ENCODE measurements at places on chromosomes 7 and 10.
A peak's percentile ranks its signal among the peaks of the same experiment; 100 is the strongest.

DNA sequence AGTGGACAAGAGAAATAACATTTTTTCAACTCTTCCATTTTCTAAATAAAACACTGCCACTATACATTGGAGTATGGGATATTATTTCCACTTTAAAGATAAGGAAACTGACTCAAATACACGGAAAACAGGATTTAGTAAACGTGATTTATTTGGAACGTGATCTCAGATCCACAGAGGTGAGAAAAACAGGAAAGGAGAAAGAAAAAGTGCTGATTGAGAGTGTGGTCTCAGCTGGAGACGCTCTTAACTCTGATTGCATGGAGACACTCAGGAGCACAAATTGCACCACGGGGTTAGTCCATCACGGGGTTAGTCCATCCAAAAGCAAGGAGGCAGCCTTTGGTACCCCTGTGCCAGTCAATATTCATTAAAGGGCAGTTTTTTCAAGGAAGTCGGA, 142.5 kb downstream of the GNAT3 start:
- peak; percentile 76 for DNase-seq

GRCh38 chr10:105973360-105973759, 1191.1 kb downstream of the SORCS1 start:
- no peak for DNase-seq

DNA sequence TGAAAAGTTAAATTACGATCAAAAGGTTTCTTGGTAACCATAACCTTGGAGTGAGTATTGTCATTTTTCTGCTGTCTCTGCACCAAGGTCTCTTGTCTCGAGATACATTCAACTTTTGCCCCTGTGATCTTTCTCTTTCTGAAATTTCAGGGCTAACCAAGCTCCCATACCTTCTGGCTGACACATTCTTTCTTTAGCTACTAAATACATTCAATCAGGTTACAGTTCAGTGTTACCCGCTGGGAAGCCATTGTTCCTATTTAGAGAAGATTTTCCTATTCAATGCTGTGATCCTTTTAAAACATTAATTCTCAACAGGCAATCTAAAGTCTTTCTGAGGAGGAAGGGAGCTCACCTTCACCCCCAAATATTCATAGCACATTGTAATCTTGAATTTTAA, 22.9 kb upstream of the DMTF1 start:
- DNase-seq, result no peak

GRCh38 chr7:134782121-134782623, 2.7 kb downstream of the CALD1 start:
- no peak for DNase-seq

DNA sequence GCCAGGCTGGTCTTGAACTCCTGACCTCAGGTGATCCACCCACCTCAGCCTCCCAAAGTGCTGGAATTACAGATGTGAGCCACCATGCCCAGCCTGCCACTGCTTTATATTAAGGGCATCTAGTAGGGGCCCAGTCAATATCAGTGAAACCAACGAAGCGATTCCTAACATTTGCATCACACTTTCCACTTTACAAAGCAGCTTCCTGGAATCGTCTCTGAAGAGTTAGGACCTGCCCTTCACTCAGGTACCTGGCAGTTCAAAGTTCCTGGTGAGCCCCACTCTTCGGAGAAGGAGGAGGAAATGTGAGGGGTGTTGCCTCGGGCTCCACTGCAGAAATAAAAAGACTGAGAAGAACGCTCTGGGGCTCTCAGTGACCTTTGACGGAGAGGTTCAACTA, 31.1 kb upstream of the EZH2 start:
- DNase-seq, result no peak

GRCh38 chr7:72249106-72249505, 163.0 kb downstream of the CALN1 start:
- no peak for DNase-seq

DNA sequence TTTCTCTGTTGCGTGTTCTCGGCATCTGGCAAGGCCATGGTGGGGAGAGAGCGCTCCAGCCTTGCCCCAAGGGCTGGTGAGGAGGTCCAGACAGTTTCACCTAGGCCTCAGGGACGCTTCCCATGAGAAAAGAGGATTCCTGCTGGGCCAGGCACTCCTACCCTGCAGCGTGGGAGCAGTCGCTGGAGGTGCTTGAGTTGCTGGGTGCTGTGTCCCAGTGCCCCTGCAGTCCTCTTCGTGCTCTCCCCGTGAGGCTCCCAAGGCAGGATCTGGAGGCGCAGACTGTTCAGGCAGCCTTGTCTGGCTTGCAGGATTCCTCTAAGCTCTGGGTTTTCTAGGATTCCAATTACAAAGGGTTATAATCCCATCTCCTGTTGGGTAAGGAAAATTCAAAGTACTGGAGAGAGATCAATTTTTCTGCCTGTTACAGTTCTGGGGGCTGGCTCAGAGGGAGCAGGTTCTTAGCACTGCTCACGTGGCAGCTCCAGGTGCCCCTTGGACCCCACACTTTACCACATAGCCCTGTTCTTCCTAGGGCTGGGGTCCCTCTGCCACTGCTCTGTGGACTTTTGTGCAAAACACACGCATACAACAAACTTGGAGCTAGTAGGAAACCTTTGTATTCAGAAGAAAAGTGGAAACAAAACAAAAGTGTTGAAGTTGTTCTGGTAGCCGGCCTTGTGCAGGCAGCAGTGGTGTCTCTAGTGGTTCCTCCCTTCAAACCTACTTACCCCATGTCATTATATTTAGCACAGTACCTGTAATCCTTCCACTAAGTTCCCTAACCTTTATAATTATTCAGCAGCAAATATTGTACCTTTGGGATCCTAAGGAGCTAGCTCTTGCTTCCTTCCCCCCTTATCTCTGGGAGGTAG, 60.5 kb downstream of the CCNY start:
- DNase-seq, result no peak

DNA sequence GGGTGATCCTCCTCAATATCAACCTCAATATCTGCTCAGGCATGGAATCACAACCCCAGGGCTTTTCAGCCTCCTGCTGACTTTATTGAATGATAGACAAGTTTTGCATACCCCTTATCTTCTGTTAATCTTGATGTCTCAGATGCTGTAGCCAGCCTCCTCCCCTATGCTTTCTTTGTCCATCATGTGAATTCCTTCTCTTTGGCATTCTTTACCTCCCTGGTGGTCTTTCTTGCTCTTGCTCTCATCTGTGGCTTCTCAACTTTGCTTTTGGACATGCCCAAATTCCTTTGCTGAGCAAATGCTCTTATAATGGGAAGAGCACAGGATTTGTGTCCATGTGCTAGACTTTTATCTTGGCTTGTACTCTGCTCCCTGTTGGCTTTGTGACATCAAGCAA, 73.4 kb upstream of the FAM13C start:
- DNase-seq, result no peak

DNA sequence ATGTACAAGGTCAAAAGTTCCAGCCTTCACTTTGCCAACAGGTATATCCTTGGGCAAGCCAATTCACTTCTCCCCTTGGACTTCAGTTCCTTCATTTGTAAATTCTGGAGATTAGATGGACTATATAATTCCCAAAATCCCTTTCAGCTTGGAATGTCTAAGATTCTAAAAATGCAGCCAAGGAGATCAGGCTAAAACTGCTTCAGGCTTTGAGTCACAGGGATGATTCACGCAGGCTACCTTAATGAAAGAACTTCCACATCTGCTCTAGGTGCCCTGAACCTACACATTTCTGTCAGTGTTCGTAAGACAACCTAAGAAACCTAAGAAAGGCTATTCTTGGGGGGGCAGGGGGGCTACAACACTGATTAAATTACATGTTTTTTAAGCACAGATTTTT, 7.1 kb downstream of the CPVL start:
- DNase-seq, result no peak

- no peak for DNase-seq
These were observed 894 bp downstream of the SLC13A4 start for GRCh38 chr7:135726911-135727673.

DNA sequence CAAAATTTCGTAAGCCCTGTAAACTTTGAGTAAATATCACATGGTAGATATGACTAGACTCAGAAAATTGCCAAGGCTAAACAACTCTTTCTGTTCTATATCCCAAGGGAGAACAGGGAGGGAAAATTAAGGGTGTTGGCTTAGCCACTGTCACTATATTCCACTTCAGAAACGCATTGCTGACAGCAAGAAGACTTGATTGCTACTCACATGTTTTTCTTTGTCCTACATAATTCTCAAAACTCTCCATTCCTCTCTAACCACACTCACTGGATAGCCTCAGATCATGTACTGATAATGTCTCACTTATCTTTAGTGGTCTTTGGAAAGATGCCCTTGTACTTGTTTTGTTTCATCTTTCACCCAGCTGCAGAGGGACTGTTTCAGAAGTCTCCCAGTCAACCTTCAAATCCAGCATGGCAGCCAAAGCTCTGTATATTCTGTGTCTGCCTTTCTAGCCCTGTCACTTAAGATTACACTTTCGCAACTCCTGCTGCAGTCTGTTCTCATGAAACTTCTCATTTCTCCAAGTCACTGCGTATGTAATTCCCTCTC, 582.4 kb upstream of the FZD8 start:
- DNase-seq, result no peak

DNA sequence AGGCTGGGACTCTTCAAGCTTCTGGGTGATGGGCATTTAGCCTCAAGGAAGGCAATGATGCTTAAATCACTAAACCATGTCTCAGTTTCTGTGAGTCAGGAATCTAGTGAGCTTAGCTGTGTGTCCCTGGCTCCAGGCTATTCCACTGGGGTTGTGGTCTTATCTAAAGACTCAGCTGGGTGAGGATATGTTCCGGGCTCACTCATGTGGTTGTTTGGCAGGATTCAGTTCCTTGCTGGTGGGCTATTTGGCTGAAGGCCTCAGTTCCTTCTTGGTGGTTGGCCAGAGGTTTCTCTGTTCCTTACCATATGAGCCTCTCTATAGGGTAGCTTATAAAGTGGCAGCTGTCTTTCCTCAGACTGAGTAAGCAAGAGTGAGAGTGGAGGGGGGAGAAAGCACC, 12.0 kb downstream of the EVX1 start:
- DNase-seq, result no peak

GRCh38 chr10:119863951-119864565, 8.6 kb downstream of the MCMBP start:
- DNase-seq, result no peak

DNA sequence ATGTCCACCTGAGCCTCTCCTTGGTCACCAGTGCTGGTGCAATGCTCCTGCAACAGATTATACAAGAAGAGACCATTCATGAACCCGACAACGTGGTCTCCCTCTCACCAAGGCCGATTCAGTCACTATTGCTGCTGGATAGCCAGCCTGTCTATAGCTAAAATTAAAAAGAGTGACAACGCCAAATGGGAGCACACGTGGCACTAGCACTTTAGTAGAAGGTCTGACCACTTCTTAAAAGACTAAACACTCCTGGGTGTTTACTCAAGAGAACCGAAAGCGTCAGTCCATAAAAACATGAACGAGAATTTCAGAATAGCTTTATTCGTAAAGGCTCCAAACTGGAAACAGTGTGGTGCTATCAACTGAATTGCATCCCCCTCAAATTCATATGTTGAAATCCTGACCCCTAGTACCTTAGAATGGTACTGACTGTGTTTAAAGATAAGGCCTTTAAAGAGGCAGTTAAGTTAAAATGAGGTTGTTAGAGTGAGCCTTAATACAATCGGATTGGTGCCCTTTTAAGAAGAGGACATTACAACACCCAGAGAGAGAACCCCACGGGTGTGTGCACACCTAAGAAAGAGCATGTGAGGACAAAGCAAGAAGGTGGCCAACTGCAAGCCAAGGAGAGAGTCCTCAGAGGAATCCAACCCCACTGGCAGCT, 4.4 kb upstream of the GALNTL5 start:
- no peak for DNase-seq

DNA sequence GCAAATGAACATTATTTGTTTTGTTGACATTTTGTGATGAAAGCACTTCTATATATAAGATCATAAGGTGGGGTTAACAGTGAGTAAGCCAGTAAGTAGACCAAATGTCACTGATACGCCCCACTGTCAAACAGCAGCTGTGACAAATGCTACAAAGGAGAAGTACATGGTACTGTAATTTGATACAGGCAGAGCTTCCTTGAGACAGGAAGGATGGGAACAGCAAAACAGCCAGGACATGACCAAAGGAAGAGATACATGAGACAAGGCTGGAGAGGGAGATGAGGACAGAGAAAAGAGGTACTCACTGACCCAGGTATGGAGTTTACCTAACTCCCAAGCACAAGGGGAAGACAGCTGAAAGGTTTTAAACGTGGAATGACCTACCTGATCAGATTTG, 127.0 kb downstream of the SRPK2 start:
- DNase-seq, result peak; percentile 35

DNA sequence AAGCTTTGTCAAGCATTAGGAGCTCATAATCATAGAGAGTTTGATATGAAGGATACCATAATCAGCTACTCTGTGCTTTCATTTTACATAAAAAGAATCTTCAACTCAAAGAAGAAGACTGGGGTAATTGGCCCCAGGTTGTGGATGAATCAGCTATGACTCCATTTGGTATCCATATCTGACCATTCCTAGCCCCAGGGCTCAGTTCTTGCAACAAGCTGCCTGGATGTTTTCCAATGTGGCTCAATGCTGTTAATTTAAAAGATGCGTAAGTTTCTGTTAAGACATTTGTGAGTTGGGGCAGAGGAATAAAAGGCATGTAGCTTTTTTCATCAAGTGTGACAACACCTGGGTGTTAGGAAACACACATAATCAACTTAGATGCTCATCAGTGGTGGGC, 951.1 kb downstream of the NRG3 start:
- DNase-seq, result no peak

DNA sequence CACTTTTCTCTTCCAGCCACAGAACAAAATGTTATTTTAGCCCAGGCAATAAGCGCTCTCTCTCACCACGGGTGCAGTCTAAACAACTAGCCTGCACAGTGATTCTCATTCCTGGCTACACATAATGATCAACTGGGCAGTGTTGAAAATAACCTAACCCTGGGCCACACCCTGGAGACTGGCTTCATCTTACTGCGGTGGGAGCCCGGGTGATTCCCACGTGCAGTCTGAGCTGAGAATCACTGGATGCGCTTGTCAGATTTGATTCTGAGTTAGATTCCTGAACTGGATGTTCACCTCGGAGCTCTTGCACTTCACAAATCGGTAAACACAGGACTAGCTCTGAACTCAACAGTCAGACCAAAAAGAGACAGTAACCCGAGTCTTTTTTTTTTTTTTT, 14.9 kb downstream of the ZC3HAV1 start:
- peak; percentile 14 for DNase-seq

DNA sequence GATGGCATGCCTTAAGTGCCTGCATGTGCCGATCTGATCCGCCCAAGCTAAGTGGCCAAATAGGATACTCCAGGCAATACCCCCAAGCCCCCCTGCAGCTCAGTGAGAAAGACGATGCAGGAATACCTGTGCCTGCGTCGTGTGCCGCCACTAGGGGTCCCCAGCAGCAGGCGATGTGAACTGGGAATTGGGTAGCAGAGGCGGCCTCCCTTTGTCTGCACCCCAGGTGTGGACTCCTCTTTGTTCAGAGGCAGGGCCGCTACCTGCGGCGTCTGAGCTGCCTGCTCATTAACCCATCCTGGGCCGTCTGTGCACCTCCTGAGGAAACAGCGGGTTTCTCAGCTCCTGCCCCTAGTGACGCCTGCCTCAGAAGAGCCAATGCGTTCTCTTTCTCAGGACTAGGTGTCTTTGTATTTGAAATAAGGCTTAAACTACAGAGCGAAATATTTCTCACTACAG, 4.8 kb upstream of the CHN2 start:
- peak; percentile 83 for DNase-seq

- no peak for DNase-seq
These were observed 73.6 kb upstream of the RNF32 start for GRCh38 chr7:156566812-156567549.
